ENCODE measurements at places on chromosomes 7 and 10.

GRCh38 chr10:100364735-100365391 is 17.8 kb downstream of the SCD start:
- DNase-seq = no peak

DNA sequence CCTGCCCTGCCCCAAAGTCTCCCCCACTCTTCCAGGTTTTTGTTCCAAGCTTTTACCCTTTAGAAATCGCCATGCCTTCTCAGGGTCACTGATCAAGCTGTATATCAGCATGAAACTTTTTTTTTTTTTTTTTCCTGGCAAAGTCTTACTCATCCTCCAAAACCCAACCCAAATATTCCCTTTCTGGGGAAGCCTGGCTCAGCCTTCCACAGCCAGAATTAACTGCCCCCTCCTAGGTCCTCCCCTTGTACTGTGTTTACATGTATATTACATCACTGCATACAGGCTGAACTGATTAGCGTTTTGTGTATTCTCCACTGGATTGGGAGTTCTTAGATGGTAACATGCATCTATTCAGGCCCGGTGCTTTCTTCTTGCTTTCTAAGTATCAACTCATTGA is 4.6 kb upstream of the NOBOX start:
- no peak for DNase-seq

DNA sequence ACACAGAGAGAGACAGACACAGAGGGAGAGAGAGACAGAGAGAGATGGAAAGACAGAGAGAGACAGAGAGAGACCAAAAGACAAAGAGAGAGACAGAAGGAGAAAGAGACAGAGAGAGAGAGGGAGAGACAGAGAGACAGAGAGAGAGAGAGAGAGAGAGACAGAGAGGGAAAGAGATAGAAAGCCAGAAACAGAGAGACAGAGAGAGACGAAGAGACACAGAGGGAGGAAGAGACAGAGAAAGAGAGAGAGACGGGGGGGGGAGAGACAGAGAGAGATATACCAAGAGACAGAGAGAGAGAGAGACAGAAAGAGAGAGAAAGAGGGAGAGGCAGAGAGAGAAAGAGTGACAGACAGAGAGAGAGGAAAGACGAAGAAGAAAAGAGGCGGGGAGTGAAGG is 10.2 kb downstream of the VSTM4 start:
- DNase-seq = no peak

GRCh38 chr7:149883452-149883861 is 9.7 kb downstream of the ATP6V0E2 start:
- peak; percentile 42 for DNase-seq

DNA sequence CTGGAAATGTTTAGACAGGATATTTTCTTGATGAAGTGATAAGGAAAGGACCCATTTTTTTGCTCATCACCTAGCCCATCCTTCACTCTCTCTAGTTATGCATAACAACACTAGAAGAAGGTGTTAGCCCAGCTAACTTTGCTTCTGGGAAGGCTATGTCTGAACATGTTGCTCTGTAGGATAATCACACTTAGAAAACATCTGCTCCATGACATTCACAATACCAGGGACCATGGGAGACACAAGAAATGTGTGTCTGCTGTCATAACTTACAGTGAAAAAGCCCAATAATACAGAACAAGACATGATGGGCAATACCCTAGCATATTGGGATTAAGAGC is 13.9 kb upstream of the ZNF282 start:
- no peak for DNase-seq

Measured in iPS DF 19.7 (cell line).